Thoracic aorta (tissue), 2 donors: ENCODE measurements at places on chromosomes 7 and 10.

GRCh38 chr10:36211856-36212255 lies 569.8 kb upstream of the FZD8 start:
- DNase-seq: no peak

- no peak for DNase-seq
Observed at GRCh38 chr7:130639388-130639787, 29.2 kb downstream of the COPG2 start.

- DNase-seq: no peak
Observed at GRCh38 chr7:85177316-85177715, 9.5 kb downstream of the SEMA3D start.

DNA sequence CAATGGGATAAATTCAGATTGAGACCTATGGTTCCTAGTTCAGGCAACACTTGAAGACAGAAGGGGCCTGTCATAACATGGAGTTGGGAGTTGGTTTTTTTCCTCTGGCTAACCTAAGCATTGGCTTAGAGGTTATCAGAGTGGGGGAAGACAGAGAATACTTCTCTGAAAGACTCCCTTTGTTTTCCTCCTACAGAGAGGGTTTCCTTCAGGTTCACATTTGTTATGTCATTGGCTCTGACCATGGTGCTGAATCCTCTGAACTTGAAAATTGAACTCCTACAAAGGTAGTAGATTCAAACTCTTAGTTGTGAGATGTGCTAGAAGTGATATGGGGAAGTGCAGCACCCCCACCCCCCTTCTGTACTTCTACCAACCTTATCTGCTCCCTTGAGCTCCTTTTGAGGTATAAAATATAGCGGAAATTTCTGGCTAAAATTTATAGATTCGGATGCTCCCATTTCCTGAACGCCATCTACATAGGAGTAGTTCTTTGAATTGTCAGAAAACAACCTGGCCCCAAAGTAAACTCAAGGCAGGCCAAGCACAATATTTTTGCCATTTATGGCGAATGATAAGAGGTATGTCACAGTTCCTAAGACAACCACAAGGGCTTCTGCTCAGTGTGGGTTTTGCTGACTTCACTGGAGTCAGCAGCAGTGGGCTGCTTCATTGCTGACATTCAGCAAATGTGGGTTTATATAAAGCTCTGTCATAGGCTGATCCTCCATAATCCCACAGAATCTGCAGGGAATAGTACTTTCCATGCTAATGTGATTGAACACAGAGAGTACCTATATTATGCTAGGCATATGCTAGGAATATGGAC lies 131.6 kb upstream of the KLF14 start:
- no peak for DNase-seq

- no peak for DNase-seq
Observed at GRCh38 chr7:4015996-4016395, 666.1 kb upstream of the FOXK1 start.

DNA sequence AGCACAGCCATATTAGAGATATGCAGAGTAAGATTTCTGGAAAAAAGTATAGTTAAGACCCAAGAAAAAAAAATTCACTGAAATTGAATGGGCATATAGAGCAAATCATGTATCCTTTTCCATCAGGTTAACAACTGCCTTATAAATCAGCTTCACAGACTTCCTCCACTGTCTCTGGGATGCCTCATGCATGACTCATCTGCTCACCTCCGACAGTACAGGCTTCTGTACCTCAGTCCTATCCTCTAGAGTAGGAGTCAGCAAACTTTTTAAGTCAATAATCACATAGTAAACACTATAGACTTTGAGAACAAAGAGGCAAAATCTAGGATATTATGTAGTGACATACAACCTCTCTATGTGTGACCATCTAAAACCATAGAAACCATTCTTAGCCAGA lies 211.6 kb upstream of the SP8 start:
- DNase-seq: no peak
